ENCODE measurements at places on chromosomes 2 and 18.

DNA sequence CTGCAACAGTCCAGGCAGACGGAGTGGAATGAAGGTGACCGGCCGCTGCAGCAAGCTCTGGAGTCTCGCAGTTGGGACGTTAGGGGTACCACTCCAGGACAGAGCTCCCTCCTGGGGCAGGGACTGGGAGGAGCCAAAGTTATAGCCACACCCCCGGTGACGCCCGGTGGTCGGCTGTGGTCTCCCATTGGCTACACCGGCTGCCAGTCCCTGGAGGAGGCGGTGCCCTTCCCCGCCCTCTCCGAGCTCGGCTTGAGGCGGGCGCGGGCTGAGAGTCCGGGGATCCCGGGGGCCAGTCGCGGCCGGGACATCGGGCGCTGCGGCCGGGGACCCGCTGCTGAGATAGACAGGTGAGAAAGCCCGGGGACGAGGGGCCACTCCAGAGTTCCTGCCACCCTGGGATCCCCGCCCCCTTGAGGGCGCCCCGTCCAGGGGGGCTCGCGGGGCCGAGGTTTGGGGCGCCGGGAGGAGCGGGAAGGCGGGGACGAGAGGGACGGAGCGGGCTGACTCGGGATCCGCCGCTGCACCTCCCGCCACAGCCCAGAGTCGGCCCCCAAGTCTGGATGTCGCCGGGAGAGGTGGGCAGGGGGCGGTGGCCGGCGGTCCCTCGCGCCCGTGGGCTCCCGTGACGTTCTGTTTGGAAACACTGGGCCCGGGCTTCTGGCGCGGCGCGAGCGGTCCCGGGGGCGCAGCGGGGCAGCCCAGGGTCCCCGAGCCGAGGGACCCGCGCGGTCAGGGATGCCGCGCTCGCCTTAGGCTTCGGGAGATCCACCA is at the start of gene PLEKHH2:
TSS of gene PLEKHH2 (plus strand) at position 231 of the 774 bp plus-strand sequence. CDS start 7,414 bp downstream, outside the sequence.
- DNase-seq, result peak; percentile 20

- no peak for DNase-seq
Measured at GRCh38 chr2:217199255-217199630, 339.4 kb upstream of the TNP1 start.

DNA sequence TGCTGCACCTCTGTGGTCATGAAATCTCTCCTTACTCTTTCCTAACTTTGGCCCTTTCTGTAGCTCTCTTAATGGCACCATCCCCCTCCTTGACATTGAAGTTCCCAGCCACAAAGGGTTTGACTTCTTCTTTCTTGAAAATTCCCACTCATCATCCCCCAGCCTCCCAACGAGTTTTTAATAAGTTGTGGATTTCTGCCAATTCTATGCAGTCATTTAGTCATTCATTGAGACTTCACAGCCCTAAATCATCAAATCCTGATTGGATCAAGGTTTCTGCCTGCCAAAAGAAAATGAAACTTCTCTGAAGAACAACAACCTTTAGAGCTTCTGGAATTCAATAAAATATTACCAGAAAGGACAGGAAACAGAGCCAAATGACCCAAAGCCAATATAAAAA is 354.3 kb downstream of the CLIP4 start:
- DNase-seq, result no peak

DNA sequence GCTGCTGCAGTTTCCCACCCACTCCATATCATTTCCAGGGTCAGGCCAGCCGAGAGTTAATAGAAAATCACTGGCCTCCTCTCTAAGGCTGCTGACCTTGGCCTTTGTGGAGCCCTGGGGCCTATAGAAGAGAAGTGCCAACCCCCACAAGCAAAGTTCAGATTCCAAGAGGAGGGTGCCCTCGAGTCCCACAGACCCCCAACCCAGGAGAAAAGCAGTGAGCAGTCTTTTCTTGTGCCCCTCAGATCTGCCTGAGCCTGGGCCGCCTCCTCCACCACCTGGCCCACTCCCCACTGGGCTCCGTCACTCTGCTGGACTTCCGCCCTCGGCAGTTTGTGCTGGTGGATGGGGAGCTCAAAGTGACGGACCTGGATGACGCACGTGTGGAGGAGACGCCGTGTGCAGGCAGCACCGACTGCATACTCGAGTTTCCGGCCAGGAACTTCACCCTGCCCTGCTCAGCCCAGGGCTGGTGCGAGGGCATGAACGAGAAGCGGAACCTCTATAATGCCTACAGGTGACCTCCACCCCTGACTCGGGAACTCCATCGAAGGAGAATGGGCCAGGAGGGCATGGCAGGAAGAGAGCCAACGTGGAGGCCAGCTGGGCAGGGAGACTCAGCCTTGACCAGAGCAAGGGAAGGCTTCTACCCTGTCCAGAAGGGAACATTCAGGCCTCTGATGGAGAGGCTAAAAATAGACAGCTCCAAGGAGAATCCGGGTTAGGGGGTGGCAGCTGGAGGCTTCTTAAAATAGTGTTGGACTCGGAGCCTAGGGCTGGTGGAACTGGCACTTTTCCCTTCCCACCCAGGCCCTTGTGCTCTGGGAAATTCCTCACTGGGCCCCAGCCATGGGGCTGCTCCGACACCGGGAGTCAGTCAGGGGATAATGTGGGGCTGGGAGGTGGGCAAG is 6.2 kb downstream of the PKDCC start:
- DNase-seq, result no peak

GRCh38 chr2:61658841-61659780 is 121.0 kb upstream of the XPO1 start:
- no peak for DNase-seq

- no peak for DNase-seq
Measured at GRCh38 chr2:42736598-42737322, 27.2 kb downstream of the OXER1 start.

- DNase-seq, result no peak
Measured at GRCh38 chr18:41022484-41022883, 932.5 kb upstream of the PIK3C3 start.

DNA sequence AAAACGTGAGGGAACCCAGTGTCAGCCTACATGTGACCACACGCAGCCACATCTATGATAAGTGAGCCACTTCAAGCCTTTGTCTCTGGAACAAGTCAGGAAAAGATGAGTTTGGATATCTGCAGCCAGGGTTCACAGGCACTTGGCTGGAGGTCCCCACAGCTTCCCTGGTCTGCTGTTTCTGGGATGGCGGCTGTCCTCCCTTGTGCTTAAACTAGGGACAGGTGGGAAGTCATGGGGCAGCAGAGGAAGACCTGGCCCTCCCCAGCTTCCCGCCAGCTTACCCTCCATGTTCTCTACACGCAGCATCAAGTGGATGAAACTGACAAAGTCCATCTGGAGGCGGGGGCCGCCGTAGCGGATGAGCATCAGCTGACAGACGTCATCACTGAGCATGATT is 38.5 kb upstream of the GALNT14 start:
- DNase-seq, result no peak

DNA sequence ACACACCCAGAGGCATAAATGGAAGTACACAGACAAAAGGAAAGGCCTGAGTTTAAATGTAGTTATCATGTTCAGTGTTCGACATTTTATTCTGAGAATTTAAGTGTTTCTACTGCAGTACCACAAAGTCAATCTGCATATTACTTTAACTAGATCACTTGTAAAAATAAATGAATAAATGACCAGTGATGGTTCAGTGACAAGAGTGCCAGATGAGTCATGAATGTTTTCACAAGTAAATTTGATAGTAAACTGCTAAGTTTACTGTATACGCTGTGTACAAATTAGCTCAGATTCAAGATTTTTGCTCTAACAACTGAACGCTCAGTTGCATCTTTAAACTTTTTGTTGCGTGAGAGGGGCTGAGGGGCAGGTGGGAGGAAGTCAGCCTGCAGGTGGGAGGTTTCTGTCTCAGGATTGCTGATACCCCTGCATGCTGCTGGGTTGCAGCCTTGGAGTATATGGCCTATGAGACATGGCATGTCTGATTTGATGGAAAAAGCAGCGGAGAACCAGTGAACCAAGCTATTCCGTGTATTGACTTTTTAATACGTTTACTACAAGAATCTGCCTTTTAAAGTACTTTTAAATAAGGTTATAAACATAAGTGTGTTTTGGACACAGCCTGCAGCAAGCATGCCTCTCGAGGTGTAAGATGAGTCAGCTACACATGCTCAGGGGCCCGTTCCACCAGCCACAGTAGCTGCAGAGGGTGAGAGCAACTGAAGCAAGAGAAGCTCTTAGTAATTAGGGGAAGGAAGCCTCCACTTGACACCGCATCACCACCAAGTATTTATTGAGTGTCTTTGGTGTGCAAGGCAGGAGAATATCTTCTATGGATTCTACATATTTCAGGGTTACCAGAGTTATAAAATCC is 245.1 kb downstream of the NEDD4L start:
- peak; percentile 25 for DNase-seq

- no peak for DNase-seq
Measured at GRCh38 chr2:168192839-168193616, 54.4 kb downstream of the STK39 start.

DNA sequence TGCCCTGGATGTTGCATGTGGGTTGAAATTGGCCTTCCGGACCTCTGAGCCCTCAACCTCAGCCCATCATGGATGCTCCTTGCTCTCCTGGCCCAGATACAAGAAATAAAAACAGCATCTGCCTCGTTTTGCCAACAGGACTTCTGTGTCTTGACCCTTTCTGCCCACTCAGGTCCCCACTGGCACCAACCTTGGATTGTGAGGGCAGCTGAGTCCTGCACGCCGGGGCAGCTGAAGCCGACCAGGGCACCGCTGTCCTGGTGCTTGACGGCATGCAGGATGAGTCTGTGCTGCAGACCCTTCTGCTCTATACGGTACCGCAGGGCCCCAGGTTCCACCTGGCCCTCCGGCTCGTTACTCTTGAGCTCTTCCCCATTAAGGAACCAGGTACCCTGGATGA is 4.7 kb downstream of the OBSL1 start:
- DNase-seq, result no peak

DNA sequence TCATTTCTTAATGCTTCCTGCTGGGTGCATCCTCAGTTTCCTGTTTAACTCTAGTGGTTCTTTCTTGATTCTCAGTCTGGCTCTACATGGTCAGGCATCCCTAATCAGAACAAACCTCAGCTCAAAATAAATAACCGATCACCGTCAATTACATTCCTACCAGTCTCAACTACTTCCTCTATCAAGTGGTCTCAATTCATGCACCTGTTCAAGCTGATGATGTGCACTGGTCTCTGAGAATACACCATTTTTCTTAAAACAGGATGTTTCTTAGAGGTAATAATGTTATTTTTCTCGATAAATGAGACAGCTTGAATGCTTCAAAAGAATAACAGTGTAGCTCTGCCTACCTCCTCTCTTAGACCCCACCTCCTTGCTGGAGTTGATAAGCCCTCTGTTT is 420.9 kb downstream of the SOCS6 start:
- DNase-seq, result no peak

DNA sequence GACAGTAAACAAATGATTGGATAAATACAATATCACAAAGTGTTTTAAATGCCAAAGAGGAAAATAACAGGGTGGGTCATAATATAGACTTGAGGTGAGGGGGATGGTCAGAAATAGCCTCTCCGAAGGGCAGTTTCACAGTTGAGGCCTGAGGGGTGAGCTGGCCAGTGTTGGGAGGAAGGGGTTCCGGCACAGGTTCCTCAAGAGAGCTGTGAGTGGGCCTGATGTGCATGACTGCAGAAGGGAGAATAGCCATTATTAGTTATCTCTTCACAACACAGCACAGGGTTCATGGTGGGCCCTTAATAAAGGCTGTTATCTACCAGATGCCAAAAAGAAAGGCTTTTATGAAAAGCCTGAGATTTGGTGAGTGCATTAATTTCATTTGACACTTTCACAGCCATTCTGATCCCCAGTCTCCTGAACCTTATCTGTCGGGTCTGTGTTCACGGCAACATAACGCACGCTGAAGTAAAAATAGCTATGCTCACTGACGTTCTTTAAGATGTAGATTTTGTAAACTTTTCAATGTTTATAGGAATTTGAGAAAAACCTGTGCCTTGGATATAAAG is 39.6 kb downstream of the POLR1A start:
- no peak for DNase-seq

DNA sequence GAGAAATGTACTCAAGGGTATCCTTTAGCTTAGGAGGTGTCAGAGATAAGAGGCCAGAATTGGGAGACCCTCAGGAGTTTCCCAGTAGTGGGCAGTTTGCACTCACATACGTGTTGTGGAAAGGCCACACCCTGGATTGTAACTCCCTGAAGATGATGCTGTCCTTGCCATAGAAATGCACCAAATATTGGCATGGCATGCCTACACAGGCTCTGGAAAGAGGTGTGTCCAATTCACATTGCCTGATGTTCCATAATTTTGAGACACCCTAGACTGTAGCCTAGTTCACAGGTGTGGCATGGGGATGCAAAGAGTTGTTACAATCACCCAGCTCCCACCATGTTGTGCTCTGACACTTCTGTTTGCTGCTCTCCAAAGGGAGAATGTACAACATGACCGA is 271.9 kb downstream of the CCDC85A start:
- no peak for DNase-seq

GRCh38 chr2:74507926-74508520 is 528 bp upstream of the PCGF1 start:
- no peak for DNase-seq

DNA sequence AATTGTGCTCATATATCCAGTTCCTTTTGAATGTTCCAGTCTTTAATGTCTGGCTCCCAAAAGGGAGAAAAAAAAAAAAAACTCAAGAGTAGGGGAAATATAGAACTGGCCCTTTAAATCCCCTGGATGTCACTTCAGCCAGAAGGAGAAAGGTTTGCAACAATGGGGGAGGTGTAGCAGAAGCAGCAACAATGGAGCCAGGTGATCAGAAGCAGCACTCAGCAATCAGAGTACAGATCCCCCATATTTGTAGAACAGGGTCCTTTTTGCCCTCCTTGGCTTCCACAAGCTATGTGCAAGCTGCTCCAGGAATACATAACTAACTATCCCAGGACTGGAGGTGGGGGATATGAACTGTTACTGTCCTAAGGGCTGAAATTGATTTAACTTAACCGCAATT is 25.8 kb upstream of the ZNF397 start:
- DNase-seq, result no peak

GRCh38 chr2:181354626-181355025 is 102.6 kb upstream of the ITGA4 start:
- no peak for DNase-seq

DNA sequence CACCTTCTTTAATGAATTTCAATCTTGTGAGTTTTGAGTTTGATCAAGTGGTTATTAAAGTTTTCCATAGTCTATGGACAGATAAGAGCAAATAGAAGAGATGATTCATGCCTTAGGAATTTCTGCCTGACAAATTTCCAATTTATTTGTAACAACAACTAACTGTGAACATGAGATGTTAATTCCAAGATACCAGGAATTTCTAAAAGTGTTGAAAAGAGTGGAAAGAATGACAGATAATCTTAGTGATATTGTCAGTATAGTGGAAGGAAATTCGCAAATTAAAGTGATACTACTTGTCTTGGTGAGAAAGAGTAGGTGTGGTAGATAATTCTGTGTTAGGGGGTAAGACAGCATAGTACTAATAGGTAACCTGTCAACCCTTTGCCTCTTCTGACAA is 82.4 kb downstream of the AGPS start:
- peak; percentile 75 for DNase-seq

- no peak for DNase-seq
Measured at GRCh38 chr2:99879481-99879880, 262.9 kb downstream of the AFF3 start.

GRCh38 chr2:104468846-104469245 is 385.1 kb upstream of the POU3F3 start:
- DNase-seq, result no peak
